Chondrocyte (in vitro differentiated cells): ENCODE measurements at places on chromosomes 1 and 21. TPM values are rescaled to one million over a fixed set of nuclear protein-coding genes. Genes with fewer than 3 reads are reported as not detected.

SMPDL3B gene
- 0.15 to 0.21 TPM in 2 of 3 replicates, not detected in the other for total RNA-seq

UTS2 gene
- not detected in 3 replicates for total RNA-seq

PTPN14 gene
- total RNA-seq: 125 to 174 TPM (median 136 TPM) in 3 replicates

ETV3L gene
- not detected in 3 replicates for total RNA-seq

CELF3 gene
- total RNA-seq: not detected in 3 replicates

SEMA6C gene
- 7.0 to 9.2 TPM (median 8.9 TPM) in 3 replicates for total RNA-seq

SMIM11 gene
- 5.5 to 20.8 TPM (median 8.0 TPM) in 3 replicates for total RNA-seq
